ENCODE measurements at places on chromosomes 12 and 14. TPM values are rescaled to one million over a fixed set of nuclear protein-coding genes. Genes with fewer than 3 reads are reported as not detected.

TTC6 gene
- not detected for total RNA-seq

DCP1B gene
- total RNA-seq, result 14.7 TPM

ARHGAP9 gene
- total RNA-seq, result not detected

CEBPE gene
- not detected for total RNA-seq

PTPRR gene
- not detected for total RNA-seq

TAS2R19 gene
- total RNA-seq, result 0.94 TPM

MYF6 gene
- not detected for total RNA-seq

PPM1H gene
- 2.7 TPM for total RNA-seq

CARMIL3 gene
- total RNA-seq, result not detected

C12orf50 gene
- not detected for total RNA-seq

TNS2 gene
- total RNA-seq, result 97.3 TPM

CD163L1 gene
- not detected for total RNA-seq

RCOR1 gene
- 12.4 TPM for total RNA-seq

ACRBP gene
- total RNA-seq, result 0.31 TPM

C12orf60 gene
- 1.8 TPM for total RNA-seq

KRT82 gene
- not detected for total RNA-seq

ACTN1 gene
- 205 TPM for total RNA-seq

KRT74 gene
- not detected for total RNA-seq

SIX4 gene
- 4.0 TPM for total RNA-seq

LUM gene
- 747 TPM for total RNA-seq

HVCN1 gene
- 1.5 TPM for total RNA-seq

FSCB gene
- total RNA-seq, result not detected

NOVA1 gene
- total RNA-seq, result 17.1 TPM

HOXC13 gene
- total RNA-seq, result not detected

GTF2H3 gene
- total RNA-seq, result 27.8 TPM

HOXC10 gene
- not detected for total RNA-seq

HCAR1 gene
- 1.6 TPM for total RNA-seq

TEDC1 gene
- total RNA-seq, result 1.7 TPM

NANOG gene
- not detected for total RNA-seq

DPF3 gene
- total RNA-seq, result 0.29 TPM

ADAM21 gene
- 0.34 TPM for total RNA-seq

VWF gene
- total RNA-seq, result 14.3 TPM

PHLDA1 gene
- 32.4 TPM for total RNA-seq

NDUFA12 gene
- 71.1 TPM for total RNA-seq

PAX9 gene
- not detected for total RNA-seq

PIWIL1 gene
- not detected for total RNA-seq
